Skeletal muscle cell (primary cell): ENCODE measurements at places on chromosomes 1 and 21.

GRCh38 chr1:233707880-233708815 is 94.2 kb downstream of the KCNK1 start:
- DNase-seq = no peak

DNA sequence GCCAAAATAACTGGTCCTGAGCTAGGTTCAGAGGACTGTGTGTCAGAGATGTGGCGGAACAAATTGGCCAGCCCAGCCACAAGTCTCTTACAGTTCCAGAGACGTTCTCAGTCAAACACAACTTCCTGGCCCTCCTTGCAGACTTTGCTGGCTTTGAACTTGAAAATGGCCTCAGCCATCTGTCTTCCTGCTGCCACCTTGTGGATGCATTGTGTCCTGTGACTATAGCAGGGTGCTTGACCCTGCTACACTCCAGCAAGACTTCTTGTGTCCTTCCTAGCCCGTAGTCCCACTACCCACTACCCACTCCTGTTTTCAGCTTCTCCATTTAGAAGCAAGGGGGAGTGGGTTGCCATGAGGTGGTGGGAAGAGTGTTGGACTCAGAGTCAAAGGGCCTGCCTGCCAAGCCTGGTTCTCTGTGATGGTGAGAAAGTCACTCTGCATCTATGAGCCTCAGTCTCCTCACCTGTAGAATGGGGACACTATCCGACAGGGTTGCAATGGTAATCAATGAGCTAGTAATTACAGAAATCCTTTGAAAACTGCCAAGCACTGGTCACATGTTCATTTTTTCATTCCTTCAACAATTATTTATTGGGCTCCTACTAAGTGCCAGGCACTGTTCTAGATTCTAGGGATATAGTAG is 109.9 kb downstream of the IGSF21 start:
- no peak for DNase-seq

DNA sequence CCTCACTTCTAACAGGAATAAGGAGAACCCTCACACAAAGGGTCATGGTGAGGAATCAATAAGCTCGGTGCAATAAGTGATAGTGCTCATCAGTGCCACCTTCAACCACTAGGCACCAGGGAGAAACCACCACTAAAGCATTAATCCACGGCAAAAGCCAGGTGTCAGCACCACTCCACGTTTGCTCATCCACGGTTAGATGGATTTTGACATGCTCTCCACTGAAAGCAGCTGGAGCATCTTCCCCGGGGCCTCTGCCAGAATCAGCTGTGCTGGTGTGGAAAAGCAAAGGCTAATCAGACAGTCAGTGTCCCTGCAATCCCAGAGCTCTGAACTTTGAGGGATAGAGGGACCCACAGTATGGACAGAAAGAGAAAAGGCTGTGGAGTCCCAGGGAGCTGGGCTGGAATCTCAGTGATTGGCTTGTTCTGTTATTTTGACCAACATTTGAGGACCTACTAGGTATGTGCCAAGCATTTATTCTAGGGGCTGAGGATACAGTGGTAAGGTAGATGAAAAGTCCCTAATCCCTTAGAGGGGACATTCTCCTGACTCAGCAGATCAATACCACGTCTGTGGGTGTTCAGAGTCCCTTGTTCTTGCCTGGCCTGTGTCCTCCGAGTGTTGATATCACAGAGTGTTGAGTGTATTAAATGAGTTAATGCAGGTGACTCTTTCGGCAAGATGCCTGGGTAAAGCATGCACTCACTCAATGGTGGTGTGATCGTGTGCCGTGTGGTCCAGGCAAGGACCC is 41.3 kb downstream of the FHAD1 start:
- DNase-seq = no peak

DNA sequence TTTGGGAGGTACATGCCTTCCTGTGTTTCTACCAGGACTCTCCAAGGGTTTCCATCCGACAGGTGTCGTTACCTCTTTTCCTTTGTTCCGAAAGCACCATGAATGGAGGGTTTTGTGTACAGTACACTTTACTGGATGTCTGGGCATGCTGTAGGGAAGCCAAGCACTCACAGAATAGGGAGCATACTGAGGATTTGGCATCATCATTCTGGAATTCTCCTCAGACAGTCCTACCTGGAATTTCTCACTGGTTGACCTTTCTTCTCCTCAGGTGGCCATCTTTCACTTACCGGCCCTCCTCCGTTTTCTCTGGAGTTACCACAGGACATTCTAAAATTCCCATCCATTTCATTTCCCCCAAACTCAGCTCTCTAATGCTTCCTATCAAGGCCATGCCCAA is 5.9 kb upstream of the MPL start:
- DNase-seq = no peak

DNA sequence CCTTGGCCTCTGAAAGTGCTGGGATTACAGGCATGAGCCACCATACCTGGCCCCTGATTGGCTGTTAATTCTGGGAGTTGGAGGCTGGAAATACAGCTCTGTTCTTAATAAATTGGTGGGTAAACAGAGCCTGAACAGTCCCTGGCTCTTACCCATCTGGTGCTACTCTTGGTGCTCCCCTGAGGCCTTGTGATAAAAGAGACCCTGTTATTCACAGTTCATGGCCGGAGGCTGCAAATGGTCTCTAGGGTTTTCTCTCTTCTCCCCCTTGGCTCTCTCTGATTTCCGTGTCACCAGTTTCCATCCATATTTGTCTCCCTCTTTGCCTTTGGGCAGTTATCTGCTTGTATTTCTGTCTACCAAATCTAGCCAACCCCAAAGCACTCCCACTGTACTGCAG is 17.2 kb downstream of the NFASC start:
- no peak for DNase-seq

GRCh38 chr1:14578156-14578555 is 20.3 kb upstream of the KAZN start:
- no peak for DNase-seq

DNA sequence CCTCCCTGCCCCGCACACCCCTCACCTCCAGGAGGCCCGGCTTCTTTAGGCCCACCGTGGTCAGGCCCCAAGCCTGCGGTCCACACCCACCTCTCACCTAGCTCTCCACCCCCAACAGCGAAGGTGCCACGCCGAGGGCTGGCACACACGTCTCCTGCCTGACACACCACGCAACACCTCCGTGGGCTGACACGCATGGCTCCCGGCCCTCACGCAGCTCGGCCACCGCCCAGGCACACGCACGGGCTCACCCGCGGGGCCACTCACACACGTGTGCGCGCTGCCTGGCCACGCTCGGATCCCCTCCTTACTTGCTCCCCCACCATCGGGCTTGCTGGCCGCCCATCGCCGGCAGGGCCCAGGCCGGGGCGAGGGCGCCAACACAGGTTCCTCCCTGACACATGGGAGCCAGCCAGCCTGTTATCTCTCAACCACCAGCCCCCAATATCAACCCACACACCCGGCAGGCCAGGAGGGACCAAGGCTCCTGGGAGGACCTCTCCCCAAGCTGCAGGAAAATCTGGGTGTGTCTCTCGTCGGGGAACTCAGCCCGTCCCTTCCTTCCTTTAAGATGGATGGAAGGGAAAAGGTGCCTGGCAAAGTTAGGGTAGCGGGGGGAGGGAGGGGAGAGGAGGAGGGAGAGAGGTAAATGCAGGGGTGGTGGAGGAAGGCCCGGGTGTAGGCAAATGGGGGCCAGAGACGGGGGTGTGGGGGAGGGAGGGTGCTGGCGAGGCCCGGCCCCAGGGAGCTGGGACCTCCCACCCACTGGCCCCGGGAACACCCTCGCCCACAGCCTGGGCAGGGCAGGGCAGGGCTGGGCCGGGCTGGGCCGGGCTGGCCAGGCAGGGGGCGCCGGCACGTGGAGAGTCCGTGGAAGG is 546 bp downstream of the ELOVL1 start:
- no peak for DNase-seq

GRCh38 chr1:168842306-168842705 is 113.3 kb upstream of the DPT start:
- DNase-seq = no peak

DNA sequence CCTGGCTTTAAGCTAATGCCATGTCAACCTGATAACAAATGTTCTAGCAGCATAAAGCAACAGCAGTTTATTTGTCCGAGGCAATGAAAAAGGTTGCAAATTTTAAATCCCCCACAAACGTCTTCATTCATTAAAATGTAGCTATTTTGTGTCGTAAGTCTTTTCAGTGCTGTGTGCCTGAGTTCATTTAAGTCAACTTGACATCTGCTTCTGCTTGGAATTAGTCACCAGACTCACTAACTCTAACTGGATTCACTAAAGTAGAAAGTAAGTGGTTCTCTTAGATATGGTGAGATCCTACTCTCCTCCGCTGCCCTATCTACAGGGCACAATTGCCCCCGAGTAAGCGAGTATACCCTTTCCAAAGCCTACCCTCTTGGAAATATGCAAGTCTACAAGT is 118.4 kb upstream of the CHRM3 start:
- no peak for DNase-seq

- no peak for DNase-seq
These were observed 41.2 kb upstream of the CFAP298 start for GRCh38 chr21:32653326-32653901.

DNA sequence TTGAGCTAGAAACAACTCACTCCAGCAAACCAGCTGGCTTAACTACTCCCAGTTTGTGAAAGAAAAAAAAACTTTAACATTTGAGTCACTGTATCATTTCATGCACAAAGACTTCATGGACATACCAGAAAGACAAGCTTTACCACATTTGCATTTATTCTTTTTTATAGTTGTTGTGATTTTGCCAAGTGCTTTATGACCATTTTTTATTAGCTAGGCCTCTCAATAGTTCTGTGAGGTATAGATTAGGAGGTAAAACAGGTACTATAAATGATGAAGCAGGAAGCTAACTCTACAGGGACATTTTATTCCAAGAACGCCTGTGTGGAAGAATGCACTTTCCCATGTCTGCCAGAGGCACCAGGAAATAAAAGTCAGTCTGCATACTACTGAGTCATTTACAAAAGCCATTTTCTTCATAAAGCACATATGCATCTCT is 8.2 kb upstream of the DENND1B start:
- DNase-seq = no peak

- DNase-seq = no peak
These were observed 22.0 kb upstream of the DNASE2B start for GRCh38 chr1:84376000-84376910.

- no peak for DNase-seq
These were observed 53.9 kb downstream of the PRSS38 start for GRCh38 chr1:227869279-227869842.

GRCh38 chr1:97071173-97071572 is 349.6 kb downstream of the PTBP2 start:
- DNase-seq = no peak

DNA sequence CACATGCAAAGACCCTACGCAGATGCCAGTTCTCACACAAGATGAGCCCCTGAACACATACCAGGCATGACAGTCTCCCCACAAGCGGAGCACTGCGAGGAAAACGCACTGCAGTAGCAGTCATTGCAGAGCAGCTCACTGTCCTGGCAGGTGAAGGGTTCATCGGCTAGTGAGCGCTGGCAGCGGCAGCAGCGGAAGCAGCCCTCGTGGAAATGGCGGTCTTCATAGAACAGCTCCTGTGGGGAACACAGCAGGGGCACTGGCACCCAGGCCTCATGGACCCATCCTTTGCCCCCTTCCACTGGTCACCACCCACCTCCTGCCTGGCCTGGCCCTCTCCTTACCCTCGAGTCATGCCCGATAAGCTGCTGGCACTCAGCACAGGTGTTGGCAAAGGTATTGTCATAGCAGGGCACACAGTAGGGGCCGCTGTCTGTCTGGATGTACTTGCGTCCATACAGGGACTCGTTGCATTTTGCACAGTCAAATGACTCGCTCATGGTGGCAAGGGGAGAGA is 6.3 kb downstream of the FHL3 start:
- no peak for DNase-seq

- DNase-seq = no peak
These were observed 78.1 kb downstream of the DHRS3 start for GRCh38 chr1:12539705-12540579.

- DNase-seq = peak; percentile 12
These were observed 27.9 kb downstream of the EBNA1BP2 start for GRCh38 chr1:43144237-43144636.

GRCh38 chr1:53549287-53549686 is 90.1 kb downstream of the DMRTB1 start:
- no peak for DNase-seq
